DMS53 (cell line): ENCODE measurements at places on chromosomes 2 and 18.

- DNase-seq, result no peak
These were observed 31.1 kb downstream of the YPEL5 start for GRCh38 chr2:30177956-30178355.

- DNase-seq, result no peak
These were observed 28.2 kb upstream of the GATA6 start for GRCh38 chr18:22141211-22141610.

DNA sequence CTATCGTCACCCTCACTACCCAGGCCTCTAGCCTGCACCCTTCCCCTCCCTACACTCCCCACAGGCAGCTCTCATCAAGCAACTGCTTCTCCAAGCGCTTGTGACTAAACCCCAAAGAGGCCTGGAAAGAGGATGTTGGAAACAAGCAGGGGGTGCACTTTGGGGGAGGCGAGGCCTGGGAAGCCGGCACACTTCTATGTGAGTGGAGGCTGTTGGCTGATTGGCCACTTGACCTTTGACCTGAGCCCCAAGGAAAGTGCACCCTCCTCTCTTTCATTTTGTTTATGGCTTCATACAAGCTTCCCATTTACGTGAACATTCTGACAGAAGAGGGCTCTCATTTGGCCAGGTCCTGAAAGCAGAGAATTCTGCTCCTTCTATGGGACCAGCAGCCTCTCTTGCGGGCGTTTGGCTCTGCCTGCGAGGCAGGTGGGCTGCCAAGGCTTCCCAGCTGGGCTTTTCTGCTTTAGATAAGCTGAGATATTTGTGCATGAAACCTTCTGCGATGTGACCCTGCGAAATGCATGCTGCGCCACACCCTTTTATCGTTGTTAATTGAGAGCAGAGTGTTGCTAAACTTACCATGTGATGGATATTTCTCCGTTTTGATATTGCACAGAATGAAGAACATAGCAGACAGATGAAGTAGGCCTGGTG lies 134.8 kb upstream of the NCK2 start:
- DNase-seq, result peak; percentile 33

DNA sequence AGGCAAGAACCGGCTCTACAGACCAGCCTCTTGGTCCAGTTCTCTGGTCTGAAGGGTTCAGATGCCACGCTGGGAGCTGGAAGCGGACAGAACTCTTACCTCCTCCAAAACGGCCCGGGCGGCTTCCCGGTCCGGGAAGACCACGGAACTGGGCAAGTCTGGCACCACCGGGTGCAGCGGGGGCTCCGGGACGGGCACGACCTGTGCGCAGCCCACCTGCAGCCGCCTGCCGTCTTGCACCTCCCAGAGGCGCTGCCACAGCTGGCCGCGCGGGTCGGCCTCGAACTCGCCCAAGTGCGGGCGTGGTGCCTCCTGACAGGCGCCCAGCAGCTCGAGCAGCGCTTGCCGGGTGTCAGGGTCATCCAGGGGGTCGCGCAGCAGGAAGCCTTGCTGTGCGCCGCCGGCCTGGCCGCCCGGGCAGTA lies 773 bp downstream of the CMPK2 start:
- DNase-seq, result no peak

GRCh38 chr2:238879043-238879442 lies 31.2 kb downstream of the TWIST2 start:
- DNase-seq, result no peak

DNA sequence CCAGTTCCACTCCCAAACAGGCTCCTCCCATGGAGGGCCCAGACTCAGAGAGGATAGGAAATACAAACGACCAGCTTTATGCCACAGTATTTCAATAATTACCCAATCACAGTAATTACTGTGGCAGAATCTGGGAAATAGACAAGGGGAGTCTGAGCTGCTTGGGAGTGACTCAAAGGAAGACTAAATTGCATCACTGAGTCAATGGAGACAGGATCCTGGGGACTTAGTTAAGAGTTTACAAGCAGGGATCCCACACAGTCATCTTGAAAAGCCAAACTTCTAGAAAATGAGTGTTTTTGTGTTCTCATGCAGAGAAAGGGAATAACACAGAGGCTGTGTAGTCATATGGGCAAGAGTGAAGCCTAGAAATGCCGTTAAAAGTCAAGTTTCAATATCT lies 1142.1 kb downstream of the CNTNAP5 start:
- no peak for DNase-seq

DNA sequence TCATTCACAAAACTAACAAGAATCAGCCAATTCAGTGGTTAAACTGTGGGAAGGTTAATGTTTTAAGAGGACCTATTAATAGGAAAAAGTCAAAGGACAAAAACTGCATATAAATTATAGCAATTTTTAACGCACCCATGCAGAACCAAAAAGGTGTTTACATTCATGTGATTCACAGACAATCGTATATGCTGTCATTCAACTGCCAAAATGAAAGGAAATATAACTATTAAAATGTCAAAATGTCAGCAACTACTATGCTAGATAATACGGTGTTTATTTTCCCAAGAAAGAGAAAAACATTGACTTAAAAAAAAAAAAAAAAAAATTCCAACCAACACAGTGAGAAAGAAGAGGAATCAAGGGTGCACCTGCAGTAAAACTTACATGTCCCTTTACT lies 48.5 kb downstream of the DYM start:
- DNase-seq, result no peak

DNA sequence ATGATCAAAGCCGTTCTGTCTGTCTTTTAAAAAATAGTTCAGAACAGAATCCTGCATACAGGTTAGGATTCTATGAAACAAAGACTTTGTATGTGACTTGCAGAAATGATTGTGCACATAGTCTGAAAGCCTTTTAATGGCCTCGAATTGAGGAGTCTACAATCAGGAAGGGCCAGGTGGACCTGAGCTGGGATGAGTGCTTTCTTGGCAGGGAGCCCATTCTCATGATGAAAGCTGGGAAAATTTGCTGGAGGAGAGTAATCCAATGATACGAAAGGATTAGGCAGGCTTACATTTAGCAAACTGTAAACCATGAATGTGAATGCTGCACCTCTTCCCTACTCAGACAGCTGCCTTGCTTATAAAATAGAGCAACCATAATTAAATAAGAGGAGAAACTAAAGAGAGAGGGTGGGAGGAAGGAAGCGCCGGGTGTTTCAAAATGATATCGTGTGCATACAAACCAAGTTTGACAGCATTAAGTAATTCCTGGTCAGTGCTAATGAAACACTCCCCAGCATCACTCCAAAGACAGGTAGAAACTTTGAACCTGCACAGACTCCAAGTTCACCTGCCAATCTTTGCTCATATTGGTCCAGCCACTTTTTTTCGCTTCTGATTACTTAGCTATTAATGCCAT lies 23.7 kb upstream of the CXCR4 start:
- peak; percentile 79 for DNase-seq

DNA sequence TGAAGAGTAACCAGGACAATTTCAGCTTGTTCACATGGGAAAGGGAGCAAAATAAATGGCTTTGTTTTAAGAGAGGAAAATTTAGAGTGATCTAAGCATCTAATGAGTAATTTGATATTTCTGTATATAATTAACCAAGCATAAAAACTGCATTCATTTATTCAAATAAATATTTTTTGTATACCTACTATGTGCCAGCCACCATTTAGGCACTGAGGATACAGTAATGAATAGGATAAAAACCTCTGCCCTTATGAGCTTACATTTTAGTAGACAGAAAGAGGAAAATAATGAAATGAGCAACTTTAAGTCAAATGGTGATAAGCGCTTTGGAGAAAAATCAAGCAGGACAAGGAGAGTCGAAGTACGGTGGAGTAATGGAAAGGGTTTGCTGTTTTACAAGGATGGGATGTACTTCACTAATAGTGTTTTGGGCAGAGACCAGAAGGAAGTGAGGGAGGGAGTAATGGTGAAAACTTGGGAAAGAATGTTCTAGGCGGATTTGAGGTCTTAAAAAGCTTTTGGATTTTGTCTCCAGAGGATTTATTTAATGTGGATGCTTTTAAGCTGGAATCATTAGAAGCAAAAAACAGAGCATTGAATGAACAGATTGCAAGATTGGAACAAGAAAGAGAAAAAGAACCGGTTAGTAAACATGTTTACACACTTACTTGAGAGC lies 17.4 kb downstream of the NDC80 start:
- DNase-seq, result no peak

- DNase-seq, result peak; percentile 40
These were observed 72.7 kb downstream of the PLB1 start for GRCh38 chr2:28568533-28568932.

GRCh38 chr2:104572834-104573233 lies 281.1 kb upstream of the POU3F3 start:
- no peak for DNase-seq

DNA sequence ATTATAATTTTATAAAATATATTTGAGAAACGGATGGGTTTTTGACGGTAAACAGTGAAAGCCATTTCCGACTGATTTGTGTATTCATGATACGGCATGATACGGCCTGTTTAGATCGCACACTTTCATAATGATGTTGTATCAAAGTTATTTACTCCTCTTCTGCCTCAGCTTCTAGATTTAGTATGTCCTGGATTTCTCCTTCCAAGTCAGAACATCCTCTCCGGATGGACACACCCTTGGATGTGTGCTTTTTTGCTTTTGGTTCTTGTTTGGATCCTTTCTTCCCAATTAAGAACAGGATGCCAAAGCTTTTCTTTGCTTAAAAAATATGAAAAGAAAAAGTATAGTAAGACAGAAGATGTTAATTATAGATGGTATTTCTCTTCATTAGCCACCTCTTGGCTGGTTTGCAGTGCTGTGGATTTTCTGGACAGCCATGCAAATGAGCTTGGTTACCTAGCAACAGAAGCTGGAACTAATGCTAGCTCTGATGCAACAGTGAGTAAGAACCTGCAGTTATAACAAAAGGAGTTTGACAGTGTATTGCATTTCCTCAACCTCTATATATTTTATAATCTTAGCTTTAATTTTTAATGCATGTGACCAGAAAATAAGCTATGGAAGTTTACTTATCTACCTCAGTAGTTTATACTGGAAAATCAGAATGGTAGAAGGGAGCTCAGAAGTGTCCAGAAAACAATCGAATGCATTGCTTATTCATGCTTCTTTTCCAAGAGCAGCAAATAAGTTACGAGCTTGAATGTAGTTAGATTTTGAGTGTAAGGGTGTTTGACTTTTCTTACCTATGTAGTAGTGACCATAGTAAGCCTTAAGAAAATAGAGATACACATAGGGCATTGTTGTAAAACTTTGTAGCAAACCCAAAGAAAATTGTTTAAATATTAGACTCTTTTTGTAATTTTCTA lies 27.9 kb downstream of the RMND5A start:
- peak; percentile 81 for DNase-seq

DNA sequence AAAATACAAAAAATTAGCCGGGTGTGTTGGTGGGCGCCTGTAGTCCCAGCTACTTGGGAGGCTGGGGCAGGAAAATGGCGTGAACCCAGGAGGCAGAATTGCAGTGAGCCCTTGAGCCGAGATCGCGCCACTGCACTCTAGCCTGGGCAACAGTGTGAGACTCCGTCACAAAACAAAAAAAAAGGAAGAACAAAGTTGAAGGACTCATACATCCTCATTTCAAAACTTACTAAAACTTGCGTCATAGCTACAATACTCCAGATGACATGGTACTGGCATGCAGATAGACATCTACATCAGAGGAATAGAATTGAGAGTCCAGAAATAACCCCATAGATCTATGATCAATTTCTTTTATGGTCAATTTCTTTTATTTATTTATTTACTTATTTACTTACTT lies 13.6 kb upstream of the CYP27C1 start:
- no peak for DNase-seq
